ENCODE measurements at places on chromosomes 3 and 15.
A peak's percentile ranks its signal among the peaks of the same experiment; 100 is the strongest.

- no peak for DNase-seq
These were observed at the start of gene CPN2 for GRCh38 chr3:194351080-194351672. TSS of gene CPN2 (minus strand) at chr3:194351328. CDS start at chr3:194342702, 8,626 bp downstream.

- no peak for DNase-seq
These were observed 44.1 kb downstream of the CD86 start for GRCh38 chr3:122099255-122099654.

DNA sequence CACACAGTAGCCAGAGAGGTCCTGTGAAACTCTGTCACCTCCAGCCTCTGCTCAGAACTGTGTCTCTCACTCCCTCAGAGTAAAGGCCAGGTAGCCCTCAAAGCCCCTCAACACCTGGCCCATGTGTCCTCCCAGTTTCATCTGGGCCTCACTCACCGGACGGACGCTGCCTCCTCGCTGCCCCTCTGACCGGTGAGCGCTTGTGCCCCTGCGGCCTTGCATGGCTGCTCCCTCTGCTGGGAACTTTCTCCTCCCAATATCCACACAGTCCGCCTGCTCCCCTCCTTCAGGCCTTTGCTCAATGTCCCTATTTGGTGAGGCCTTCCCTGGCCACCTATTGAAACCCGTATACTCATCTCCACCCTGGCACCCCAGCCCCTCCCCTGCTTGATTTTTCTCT is 36.8 kb upstream of the TRH start:
- DNase-seq = no peak

DNA sequence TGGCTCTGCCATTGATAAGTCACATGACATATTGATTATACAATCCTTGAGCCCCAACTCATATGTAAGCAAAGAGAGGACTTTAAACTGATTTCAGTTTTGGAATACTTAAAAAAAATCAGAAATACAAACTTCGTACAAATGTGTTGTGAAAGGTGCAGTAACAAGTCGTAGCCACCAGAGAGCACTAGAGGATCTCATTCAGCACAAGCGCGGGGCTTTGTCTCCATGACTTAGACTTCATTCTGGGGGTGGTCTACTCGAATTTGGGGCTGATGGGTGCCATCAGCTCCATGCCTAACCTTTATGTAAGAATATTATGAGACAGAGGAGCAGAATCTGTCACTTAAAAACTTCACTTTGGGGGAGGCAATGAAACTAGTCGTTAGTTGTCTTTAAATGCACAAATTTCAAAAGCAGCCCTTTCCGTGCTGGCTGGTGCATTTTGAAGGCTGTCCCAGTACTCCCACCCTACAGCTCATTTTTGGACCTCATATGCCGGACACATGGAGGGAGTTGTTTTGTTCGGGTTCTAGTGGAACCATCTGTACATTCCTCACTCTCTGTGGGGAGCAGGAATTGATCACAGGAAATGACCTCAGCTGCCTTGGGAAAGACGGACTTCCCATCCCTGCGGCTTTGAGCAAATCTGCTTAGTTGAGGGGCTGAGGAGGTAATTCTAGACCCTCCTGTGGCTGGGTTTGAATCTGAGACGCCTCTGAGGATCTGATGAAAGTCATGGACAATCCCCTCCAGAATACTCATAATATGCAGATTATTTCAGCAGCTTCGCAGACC is 27.5 kb upstream of the MASP1 start:
- DNase-seq = peak; percentile 42

DNA sequence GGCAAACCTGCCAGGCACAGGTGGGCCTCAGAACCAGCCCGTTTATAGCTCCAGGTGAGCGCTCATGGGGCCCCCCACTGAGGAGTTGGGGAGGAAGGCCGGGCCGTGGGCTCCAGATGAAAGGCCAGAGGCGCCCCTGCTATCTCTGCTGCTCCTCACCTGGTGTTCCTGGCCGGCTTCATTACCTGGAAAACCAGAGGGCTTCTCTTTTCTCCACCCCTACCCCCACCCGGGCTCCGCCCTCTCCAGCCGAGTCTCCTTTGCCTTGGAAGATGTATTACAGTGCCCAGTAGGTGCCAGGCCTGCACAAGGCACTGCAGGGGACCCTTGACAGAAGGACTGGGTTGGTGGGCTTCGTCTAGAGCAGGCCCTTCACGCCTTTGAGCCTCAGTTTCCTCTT is 111.4 kb downstream of the WNT7A start:
- DNase-seq = no peak

- DNase-seq = no peak
These were observed 61.3 kb downstream of the TBL1XR1 start for GRCh38 chr3:177135841-177136492.

GRCh38 chr15:90203922-90204321 is 2.8 kb downstream of the SEMA4B start:
- no peak for DNase-seq

DNA sequence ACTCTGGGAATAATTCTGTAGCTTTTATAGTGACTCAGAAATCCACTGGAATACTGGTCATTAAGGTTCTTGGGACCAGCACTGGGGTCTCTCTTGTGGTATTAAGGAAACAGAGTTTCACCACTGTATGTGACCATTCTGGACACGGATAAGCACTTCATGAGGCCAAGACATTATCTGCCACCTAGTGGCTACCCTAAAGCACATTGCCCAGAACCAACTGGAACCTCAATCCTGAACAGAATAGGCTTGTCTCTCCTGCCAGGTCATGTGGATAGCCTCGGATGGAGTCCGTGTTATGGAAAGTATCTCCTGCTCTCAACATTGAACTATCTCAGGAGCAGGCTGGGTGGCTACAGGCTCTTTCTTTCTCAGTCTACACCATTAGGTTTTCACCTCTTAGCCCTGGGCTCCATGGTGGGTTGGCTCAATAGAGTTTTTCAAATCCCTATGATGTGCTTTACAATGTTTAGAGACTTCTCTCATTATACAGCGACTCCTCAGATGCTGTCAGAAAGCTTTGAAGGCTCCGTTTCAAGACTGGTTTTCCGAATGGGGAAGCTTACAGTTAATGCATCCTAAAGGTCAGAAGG is 167.6 kb upstream of the ST8SIA2 start:
- DNase-seq = no peak

DNA sequence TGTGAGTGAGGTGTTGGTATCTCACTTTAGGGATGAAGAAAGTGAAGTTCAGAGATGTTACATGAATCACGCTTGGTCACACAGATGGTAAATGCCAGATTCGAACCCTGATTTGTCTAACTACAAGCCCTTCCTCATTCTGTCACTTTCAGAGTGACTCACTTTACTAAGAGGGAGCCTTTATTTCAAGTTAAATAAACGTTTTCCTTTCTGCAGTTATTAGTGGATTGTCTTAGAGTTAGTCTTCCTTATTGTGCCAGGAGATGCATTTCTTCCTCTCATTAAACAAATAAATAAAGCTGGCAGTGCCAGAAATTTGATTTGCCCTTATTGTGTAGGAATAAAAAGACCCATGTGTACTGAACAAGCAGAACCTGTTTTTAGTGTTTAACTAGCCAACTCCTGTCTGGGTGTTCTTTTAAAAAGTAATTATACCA is 162.5 kb downstream of the AKAP13 start:
- no peak for DNase-seq

- DNase-seq = no peak
These were observed 58.5 kb downstream of the STARD5 start for GRCh38 chr15:81265256-81265943.

- no peak for DNase-seq
These were observed 402.1 kb upstream of the SUCLG2 start for GRCh38 chr3:68056556-68056955.
